ENCODE measurements at places on chromosomes 4 and X. TPM values are rescaled to one million over a fixed set of nuclear protein-coding genes. Genes with fewer than 3 reads are reported as not detected.

DNA sequence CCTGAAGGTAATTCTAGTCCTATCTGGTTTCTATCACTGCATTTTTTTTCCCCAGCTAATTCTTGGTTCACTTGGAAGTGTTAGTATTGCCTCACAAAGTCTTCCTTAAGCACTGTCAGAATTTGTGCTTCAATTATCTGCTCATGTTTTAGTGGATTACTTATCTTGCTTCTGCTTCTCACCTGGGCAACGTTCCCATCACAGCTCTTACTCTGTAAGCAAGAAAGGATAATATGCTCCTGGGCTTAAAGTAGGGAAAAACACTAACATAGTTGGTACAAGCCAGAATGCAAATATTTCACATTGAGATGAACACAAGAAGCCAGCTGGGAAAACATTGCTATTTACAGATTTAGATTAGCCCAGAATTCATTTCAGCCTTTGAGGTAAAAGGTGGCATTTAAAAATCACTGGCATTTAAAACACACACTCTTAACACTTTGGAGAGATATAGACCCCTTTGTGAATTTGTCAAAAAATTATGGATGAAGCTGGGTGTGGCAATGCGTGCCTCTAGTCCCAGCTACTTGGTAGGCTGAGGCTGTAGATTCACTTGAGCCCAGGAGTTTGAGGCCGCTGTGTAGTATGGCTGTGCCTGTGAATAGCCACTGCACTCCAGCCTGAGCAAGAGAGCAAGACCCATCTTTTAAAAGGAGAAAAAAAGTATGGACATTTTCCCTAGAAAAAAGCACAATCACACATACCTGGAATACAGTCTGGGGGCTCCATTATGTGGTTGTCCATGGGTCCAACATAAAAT lies 6.6 kb upstream of the PTPN13 start:
- H3K4me3 ChIP-seq = no peak overlapping the region
- DNase-seq = no peak

DNA sequence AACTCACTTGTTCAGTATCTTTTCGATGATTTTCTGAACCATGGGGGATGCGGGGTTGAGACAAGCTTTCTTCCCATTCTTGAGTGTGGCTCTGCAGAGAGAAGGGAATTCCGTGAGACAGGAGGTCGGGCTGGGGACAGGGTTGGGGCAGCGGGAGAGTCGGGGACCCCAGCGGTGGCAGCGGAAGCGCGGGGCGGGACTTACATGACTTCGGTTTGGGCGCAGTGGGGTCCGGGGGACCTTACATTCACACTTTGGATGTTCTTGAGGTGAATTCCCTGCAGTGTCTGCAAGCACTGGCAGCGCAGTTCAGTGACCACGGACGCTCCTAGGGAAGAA lies 434 bp downstream of the CXCL3 start:
- no peaks in the 10 kb centered on the region for H3K36me3 ChIP-seq
- peaks cover 2% of the 10 kb centered on the region for H3K4me1 ChIP-seq
- H3K4me3 ChIP-seq = peak overlapping the region; percentile 88
- no peaks in the 10 kb centered on the region for H3K27me3 ChIP-seq

DNA sequence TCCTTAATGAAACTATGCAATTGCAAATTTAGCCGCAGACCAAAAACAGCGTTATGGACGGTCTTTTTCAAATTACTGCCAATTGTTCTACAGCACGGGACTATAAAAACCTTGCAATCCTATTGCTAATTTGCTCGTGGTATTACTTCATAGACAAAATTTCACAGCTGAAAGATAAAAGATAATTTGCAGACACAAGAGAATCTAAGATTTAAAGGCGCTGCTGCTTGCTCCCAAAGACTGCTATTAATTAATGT lies 1.4 kb upstream of the CAMK2D start:
- H3K36me3 ChIP-seq = no peaks in the 10 kb centered on the region
- H3K27me3 ChIP-seq = peaks cover 13% of the 10 kb centered on the region
- DNase-seq = no peak
- peak overlapping the region; percentile 91 for H3K4me3 ChIP-seq
- peak overlapping the region; percentile 96 for H3K27ac ChIP-seq

DNA sequence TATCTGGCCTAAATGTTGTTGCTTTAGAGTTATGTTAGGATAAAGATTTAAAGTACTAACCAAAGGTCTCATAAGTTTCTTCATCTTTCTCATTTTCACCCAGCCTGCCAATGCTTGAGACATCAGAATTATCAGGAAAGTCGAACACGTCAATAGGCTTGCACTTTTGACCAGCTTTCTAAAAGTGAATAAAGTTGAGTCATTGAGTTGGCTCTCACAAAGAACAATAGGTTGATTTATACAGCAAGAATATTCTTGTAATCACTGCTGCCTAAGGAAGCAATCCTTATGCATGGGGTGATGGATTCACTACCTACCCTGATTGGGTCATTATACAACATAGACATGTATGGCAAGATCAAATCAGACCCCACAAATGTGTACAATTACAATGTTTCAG lies 5.0 kb downstream of the CENPU start:
- no peak overlapping the region for H3K27ac ChIP-seq
- no peak overlapping the region for H3K4me3 ChIP-seq
- peaks cover 2% of the 10 kb centered on the region for H3K27me3 ChIP-seq
- H3K36me3 ChIP-seq = no peaks in the 10 kb centered on the region

- H3K36me3 ChIP-seq = no peaks in the 10 kb centered on the region
- H3K27me3 ChIP-seq = peaks cover 2% of the 10 kb centered on the region
- no peak overlapping the region for H3K27ac ChIP-seq
These were observed 13.8 kb downstream of the GALNT7 start for GRCh38 chr4:173182403-173182802.

DNA sequence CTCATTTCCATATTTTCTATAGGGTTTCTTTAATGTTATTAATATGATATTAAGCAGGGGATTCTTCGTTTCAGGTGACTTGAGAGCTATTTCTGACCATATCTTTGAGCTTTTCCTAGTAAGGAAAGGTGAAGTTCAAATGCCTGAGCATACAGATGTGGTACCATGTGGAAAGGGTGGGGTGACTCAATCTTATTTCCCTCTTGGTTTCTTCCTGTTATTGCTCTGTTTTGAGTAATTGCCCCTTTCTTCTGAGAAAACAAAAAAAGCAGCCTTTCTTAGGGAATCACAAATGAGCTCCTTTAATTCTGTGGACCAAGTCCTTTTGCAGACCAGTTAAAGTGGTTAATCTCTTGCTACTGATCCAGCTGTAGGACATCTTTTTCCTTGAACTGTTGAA lies 41.0 kb upstream of the AGA start:
- no peak overlapping the region for H3K27ac ChIP-seq
- H3K36me3 ChIP-seq = no peaks in the 10 kb centered on the region
- no peak for DNase-seq
- H3K4me3 ChIP-seq = no peak overlapping the region
- peaks cover 2% of the 10 kb centered on the region for H3K27me3 ChIP-seq

DNA sequence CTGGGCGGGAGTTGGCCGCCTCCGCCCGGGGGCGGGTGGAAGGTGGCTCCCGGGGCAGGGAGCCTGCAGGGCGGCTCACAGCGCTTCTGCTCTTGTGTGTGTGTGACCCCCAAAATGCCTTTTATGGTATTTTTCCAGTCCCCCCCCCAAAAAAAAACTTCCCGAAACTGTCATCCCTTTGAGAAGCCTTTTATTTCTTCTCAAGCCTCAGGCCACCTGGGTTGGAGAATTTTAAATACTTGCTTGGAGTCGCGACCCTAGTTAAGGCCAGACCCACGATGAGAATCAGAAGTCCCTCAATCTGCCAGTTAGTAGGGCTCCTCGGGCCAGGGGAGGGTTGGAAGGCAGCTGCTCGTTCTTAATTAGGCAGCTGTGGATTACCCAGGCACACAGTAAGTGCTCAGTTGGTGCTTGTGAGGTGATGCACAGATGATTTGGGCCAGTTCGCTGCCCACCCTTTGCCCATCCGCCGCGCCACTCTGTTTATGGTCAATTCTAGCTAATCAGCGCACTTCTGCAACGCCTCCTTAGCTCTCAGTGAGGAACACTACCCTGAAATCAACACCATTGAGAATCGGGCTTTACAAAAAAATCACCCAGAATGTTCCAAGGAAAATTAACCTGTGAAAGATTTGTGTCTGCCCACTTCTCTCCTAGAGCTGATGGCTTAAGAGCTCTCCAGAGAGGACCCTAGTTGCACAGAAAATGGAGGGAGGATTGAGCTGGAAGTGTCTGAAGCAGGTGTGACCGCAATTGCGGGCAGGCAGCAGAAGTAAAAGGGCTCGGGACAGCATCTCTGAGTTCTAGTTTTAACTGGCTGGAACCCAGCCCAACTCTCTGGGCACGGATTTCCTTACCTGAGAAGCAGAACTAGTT lies 648 bp upstream of the SCD5 start:
- H3K4me3 ChIP-seq = peak overlapping the region; percentile 88
- peak; percentile 22 for DNase-seq
- H3K36me3 ChIP-seq = peaks cover 4% of the 10 kb centered on the region
- peaks cover 8% of the 10 kb centered on the region for H3K4me1 ChIP-seq
- peak overlapping the region; percentile 59 for H3K27ac ChIP-seq

DNA sequence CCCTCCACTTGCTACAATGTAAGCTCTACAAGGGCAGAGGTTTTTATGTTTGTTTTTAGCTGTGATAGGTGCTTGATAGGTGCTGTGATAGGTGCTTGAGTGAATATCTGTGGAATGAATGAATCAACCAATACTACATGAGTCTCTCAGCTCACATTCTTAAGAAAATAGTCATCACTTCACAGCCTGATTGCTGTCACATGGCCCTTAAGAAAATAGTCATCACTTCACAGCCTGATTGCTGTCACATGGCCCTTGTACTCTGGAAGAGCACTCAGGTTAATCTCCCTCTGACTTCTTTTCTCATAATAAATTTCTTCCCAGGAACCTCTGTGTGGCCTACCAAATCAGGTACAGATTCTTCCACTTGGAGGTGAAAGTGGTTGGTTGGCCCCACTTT lies 335.2 kb downstream of the TENM3 start:
- no peaks in the 10 kb centered on the region for H3K27me3 ChIP-seq
- H3K4me1 ChIP-seq = peaks cover 43% of the 10 kb centered on the region
- no peak overlapping the region for H3K27ac ChIP-seq
- no peaks in the 10 kb centered on the region for H3K36me3 ChIP-seq
- H3K4me3 ChIP-seq = no peak overlapping the region

GRCh38 chrX:69538321-69538876 lies 34.3 kb downstream of the NALF2 start:
- H3K4me3 ChIP-seq = peak overlapping the region; percentile 82
- peaks cover 11% of the 10 kb centered on the region for H3K36me3 ChIP-seq
- H3K4me1 ChIP-seq = peaks cover 4% of the 10 kb centered on the region
- peaks cover 2% of the 10 kb centered on the region for H3K27me3 ChIP-seq
- no peak overlapping the region for H3K27ac ChIP-seq

- no peaks in the 10 kb centered on the region for H3K27me3 ChIP-seq
- H3K4me3 ChIP-seq = no peak overlapping the region
- DNase-seq = no peak
- no peaks in the 10 kb centered on the region for H3K36me3 ChIP-seq
These were observed 14.1 kb upstream of the PAPSS1 start for GRCh38 chr4:107734120-107734519.

DNA sequence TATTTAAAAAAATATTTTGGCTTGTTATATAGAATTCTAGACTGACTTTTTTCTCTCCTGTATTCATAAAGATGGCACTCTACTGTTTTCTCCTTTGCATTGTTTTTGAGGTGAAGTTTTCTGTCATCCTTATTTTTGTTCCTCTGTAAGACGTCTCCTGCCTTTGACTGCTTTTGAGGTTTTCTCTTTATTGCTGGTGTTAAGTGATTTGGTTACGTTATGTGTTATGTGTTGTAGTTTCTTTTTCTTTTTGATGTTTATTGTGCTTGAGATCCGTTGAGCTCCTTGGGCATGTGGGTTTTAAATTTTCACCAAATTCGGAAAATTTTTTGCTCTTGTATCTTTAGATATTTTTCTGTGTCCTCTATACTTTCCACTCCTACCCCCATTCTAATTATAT lies 50.0 kb downstream of the KDM6A start:
- no peak for DNase-seq
- peaks cover 5% of the 10 kb centered on the region for H3K27me3 ChIP-seq
- H3K4me3 ChIP-seq = no peak overlapping the region
- no peaks in the 10 kb centered on the region for H3K36me3 ChIP-seq
- peak overlapping the region; percentile 70 for H3K27ac ChIP-seq
- H3K4me1 ChIP-seq = peaks cover 7% of the 10 kb centered on the region

- no peak overlapping the region for H3K4me3 ChIP-seq
- H3K27ac ChIP-seq = no peak overlapping the region
- peaks cover 19% of the 10 kb centered on the region for H3K4me1 ChIP-seq
- no peak for DNase-seq
These were observed 87.8 kb upstream of the BMPR1B start for GRCh38 chr4:94669672-94670664.

DNA sequence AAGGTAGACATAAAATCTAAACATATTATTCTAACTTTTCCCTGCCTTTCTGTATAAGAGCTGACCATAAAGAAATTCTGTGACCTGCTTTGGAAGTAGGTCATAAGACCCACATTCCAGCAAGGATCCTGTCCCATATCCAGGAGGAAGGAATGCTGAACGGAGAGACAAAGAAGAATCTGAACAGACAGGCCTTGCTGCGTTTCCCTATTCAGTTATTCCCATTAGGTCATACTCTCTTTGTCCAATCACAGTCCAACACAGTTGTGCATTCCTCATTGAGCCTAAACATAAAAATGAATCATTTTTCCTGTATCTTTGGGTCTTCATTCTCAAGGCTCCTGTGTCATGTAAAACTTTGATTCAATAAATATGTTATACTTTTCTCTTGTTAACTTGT lies 287.6 kb upstream of the TAPT1 start:
- H3K36me3 ChIP-seq = no peaks in the 10 kb centered on the region
- no peaks in the 10 kb centered on the region for H3K4me1 ChIP-seq
- no peaks in the 10 kb centered on the region for H3K27me3 ChIP-seq
- no peak overlapping the region for H3K27ac ChIP-seq

- no peaks in the 10 kb centered on the region for H3K4me1 ChIP-seq
- H3K4me3 ChIP-seq = no peak overlapping the region
- no peaks in the 10 kb centered on the region for H3K36me3 ChIP-seq
- DNase-seq = no peak
- no peak overlapping the region for H3K27ac ChIP-seq
- H3K27me3 ChIP-seq = no peaks in the 10 kb centered on the region
These were observed 393.8 kb downstream of the MAGEE1 start for GRCh38 chrX:76821276-76821675.

DNA sequence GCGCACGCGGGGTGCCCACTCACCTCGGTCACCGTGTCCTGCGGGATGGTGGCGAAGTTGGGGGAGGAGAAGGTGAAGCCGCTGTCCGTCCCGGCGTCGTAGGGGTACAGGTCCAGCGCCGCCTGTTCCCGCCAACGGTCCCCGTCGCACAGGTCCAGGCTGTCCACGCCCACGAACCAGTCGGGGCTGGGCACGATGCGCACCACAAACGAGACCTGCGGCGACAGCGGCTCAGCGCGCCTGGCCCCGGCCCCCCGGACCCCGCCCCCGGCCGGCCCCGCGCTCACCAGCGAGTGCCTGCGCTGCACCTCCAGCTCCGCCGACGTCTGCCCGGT lies 1.4 kb downstream of the SPON2 start:
- DNase-seq = no peak
- peaks cover 22% of the 10 kb centered on the region for H3K27me3 ChIP-seq
- H3K27ac ChIP-seq = no peak overlapping the region
- peaks cover 7% of the 10 kb centered on the region for H3K36me3 ChIP-seq
- peaks cover 21% of the 10 kb centered on the region for H3K4me1 ChIP-seq

- H3K4me3 ChIP-seq = no peak overlapping the region
- H3K36me3 ChIP-seq = no peaks in the 10 kb centered on the region
- DNase-seq = no peak
- no peaks in the 10 kb centered on the region for H3K4me1 ChIP-seq
These were observed 113.0 kb downstream of the DTHD1 start for GRCh38 chr4:36394352-36394903.

VSIG1 gene
- not detected for total RNA-seq

TMEM31 gene
- not detected for total RNA-seq

HDX gene
- total RNA-seq = 14.3 TPM

CSAG1 gene
- total RNA-seq = 0.98 TPM
